ENCODE measurements at places on chromosomes 2 and 18.
A peak's percentile ranks its signal among the peaks of the same experiment; 100 is the strongest.

- DNase-seq, result no peak
These were observed 118.2 kb upstream of the RND3 start for GRCh38 chr2:150605664-150606063.

- DNase-seq, result no peak
These were observed 1406.1 kb upstream of the NXPH2 start for GRCh38 chr2:140186313-140186712.

DNA sequence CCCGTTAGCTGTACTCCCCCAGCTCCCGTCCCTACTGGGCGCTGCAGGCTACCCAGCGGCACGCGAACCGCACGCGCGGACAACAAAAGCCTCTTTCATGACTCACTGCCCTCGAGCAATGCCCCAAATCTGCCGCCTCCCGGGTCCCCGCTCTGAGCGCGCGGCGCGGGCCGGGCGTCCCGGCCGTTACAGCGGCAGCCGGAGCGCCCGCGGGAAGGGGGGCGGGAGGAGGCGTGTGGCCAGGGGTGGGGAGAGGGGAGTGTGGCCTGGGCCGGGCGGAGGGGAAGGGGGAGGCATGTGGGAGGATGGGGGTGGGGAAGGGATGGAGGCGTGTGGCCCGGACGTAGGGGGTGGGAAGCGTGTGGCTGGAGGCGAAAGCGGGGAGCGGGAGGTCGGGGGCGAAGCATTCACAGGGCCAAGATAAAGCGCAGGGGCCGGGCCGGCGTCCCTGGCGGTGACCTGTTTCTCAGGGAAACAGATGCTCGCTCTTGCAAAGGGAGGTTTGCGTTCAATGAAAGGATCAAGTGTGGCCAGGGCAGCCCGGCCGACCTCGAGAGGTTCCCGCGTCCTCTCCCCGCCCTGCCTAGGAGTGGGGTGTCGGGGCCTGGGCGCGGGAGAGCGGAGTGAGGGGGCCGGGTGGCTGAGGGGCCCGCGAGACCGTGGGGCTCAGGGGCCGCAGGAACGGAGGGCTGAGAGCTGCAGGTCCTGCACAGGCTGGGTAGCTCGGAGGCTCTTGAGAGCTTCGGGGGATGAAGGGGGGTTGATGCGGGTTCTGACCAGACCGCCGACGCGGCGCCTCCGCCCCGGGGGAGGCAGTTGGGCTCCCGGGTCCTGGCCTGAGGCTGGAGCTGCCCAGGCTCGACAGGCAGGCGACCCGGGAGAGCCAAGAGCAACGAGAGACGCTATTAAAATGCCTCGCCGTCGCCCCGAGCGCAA lies 3.5 kb upstream of the NEUROD1 start:
- peak; percentile 88 for DNase-seq

DNA sequence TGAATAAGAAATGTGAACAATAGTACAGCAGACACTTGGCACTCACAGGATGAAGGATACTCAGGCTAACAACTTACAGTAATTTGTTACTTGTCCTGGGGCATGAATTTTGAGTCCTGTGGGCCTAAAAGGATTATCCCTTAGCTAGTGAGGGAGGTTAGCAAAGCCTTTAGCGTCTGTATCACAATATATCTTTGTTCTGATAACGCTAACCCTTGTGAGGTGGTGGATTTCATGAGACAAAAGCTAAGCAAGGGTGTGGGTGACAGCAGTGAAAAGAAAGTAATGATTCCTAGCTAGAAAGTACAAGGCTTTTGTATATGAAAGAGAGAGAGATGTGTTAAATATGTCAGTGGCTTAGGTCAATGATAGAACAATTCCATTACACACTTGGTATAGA lies 46.8 kb upstream of the TTC21B start:
- DNase-seq, result no peak

DNA sequence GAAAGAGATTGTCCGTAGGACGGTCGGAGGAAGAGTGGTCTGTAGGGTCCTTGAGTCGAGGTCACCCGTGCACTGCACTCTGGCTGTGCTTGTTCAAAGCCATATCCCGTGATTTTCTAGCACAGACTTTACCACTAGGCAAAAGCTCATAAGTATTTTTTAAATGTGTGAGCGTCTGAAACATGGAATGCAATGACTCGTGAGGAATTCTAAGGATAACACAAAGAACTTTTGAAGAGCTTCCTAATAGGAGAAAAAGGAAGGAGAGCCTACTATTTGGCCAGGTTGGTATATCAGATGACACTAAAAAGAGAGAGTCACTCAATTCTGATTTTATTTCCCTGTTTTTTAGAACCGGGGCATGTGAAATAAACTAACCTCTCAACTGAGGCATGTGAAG lies 68.3 kb downstream of the CD28 start:
- no peak for DNase-seq

- no peak for DNase-seq
These were observed 40.7 kb upstream of the CCDC150 start for GRCh38 chr2:196598846-196599245.

GRCh38 chr2:121902616-121903015 lies 147.2 kb downstream of the TSN start:
- peak; percentile 47 for DNase-seq

DNA sequence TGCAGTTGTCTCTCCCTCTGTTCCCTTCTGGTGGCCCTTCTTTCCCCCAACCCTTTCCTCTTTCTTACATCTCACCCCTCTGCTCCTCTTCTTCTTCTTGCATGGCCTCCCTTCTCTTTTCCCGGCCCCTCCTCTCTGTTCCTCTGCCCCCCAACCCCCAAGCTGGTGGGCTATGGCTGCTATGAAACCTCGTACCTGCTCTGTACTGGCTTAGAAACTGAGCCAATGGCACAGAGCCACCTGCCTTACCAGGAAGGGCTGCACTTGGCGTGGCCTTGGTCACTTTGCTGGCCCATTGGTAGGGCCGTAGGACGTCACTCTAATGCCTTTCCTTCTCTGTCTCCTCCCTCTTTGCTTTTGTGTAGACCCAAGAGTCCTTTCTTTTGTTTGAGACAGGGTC lies 78.9 kb downstream of the LRRFIP1 start:
- DNase-seq, result no peak

DNA sequence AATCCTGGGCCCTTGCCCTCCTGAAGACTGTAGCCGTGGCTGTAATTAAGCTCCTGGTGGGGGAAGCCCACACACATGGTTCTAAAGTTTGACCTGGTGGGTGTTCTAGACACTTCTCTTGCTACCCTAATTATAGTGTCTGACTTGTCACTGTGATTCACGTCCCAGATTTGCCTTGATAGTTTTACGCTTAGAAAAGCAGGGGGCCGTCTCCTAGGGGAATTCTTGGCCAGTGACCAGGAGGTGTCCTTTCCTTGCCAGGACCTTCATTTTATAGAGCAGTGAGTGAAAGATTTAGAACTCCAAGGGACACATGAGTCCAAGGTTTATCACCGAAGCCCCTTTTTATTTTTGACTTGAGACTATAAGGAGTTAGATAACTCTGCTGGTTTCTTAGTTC lies 9.0 kb downstream of the TMEM214 start:
- DNase-seq, result no peak

DNA sequence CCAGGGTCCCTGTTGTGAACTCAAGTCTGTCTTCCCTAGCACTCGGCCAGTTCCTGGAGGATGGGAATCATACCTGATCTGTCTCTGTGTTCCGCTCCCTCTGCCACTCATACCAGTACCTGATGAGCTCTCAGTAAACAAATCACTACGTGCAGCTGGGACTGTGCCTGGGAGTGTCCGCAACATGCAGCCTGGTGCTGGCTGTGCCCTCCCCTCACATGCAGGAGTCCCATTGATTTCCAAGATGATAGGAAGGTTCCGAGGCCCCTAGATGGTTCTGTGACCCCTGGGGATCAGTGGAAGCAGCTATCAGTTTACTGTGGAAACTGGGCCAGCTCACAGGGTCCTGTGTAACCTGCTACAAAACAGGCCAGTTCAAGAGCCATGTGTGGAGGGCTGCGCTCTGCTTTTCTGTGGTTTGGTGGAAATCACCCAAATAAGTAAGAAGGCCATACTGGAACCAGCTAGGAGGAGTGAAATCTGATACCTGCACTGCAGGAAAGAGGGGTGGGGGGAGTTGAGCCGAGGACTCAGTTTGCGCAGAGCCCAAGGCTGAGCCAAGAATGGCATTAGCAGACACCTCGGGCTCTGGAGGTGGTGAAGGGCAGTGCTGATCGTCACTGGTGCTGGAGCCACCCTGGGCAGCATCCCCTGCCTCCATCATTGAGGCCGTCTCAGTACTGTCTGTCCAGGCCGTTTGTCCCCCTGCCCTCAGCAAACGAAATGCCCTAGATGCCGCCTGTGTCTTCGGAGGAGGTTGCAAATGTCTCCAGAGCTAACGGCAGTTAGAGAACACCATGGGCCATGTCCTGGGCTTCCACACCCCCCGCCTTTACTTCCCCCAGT lies 93.3 kb downstream of the KLHL29 start:
- DNase-seq, result no peak

DNA sequence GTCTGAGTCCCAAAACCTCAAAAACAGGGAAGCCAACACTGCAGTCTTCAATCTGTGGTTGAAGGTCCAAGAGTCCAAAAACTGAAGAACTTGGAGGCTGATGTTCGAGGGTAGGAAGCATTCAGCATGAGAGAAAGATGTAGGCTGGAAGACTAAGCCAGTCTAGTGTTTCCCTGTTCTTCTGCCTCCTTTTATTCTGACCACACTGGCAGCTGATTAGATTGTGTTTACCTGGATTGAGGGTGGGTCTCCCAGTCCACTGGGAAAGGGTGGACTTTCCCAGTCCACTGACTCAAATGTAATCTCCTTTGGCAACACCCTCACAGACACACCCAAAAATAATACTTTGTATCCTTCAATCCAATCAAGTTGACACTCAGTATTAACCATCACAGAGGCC lies 27.5 kb upstream of the IL1B start:
- no peak for DNase-seq
